ENCODE measurements at places on chromosomes 16 and 17. TPM values are rescaled to one million over a fixed set of nuclear protein-coding genes. Genes with fewer than 3 reads are reported as not detected.

DNA sequence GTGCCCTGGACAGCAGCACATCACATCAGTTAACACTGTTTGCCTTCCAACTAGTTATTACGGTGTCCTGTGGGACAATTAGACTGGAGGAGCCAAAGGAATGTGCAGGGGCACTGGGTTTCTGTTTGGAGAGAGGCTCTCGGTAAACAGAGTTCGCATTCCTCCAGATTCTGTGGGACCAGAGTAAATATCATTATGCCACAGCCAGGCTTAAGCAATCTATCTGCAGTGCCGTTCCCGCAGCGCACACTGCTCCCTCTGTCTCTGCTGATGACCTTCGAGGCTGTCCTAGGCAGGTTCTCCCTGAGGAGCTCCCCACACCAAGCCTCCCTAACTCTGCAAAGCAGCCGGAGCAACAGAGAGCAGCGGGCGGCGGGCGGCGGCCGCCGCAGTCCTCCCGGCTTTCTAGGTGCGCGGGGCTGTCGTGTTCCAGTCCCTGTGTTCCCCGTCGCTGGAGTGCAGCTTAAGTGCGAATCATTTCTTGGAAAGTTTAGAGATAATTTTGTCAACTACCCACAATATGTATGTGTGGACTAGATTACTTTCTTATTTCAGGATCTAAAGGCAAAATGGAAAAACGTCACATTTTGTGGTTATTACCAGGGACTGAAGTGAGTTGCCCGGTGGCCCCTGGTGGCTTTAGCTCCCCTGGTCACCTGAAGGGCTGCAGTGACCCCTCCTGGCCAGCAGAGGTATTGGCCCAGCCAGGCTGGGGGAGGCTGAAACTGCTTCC lies 43.3 kb downstream of the PGS1 start:
- DNase-seq: peak; percentile 67

DNA sequence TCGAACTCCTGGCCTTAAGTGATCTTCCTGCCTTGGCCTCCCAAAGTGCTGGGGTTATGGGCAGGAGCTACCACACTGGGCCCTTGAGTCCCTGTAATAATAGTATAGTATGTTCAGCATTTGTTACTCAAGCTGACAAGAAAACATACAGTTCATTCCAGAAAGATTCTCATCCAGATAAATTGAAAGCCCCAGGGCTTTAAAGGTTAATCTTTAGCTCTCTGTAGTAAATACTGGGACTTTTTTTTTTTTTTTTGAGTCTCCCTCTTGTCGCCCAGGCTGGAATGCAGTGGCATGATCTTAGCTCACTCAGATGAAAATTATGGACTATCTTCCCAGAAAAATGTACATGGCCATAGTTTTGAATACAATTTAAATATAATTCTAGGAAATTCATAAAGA lies 11.0 kb downstream of the BRCA1 start:
- no peak for DNase-seq

SLC12A3 gene
- 0.96 TPM for total RNA-seq

RGS9 gene
- total RNA-seq: 20.0 TPM

ZNF205 gene
- 8.9 TPM for total RNA-seq

ANKRD40CL gene
- total RNA-seq: 2.9 TPM
